Hepatocyte (in vitro differentiated cells): ENCODE measurements at places on chromosomes 4 and X.

GRCh38 chr4:89137695-89138094 lies 26.4 kb downstream of the TIGD2 start:
- DNase-seq: no peak

GRCh38 chr4:80096175-80096850 lies 23.3 kb upstream of the ANTXR2 start:
- DNase-seq: no peak

GRCh38 chrX:50626432-50626831 lies 155.8 kb upstream of the DGKK start:
- no peak for DNase-seq

GRCh38 chrX:142040906-142041305 lies 137.2 kb downstream of the MAGEC1 start:
- DNase-seq: no peak

DNA sequence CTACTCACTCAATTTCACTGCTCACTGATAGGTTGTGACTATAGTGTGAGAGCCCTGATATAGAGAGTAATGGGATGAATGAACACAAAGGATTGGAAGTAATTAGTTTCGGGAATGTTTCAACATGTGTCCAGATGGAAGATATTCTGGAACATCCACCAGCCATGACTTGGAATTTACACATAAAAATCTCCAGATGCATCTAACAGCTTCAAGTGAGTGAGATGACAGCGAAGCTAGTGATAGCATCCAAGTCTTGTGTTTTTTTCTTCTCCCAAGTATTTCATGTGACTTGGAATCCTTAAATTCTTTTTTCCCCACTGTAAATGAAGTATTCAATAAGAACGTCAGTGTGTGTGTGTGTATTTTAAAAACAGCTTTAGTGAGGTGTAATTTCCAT lies 82.1 kb downstream of the CLDN34 start:
- DNase-seq: no peak

- DNase-seq: no peak
Observed at GRCh38 chr4:137960371-137961050, 281.6 kb downstream of the SLC7A11 start.

DNA sequence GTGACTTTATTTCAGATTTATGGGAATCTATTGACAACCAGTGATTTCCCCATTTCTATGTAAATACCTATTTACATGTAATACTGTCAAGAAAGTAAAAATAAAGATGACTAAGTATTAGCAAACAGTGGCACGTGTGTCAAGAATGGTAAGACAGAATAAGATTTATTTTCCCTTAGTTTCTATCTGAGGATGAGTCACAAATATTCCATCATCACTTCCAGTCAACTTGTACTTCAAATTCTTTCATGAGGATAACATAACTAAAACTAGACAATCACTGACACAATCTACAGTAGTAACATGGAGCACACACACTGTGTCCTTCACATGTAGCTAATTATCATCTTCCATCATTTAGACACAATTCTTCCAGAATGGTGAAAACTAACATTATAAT lies 625.3 kb upstream of the PCDH7 start:
- no peak for DNase-seq

DNA sequence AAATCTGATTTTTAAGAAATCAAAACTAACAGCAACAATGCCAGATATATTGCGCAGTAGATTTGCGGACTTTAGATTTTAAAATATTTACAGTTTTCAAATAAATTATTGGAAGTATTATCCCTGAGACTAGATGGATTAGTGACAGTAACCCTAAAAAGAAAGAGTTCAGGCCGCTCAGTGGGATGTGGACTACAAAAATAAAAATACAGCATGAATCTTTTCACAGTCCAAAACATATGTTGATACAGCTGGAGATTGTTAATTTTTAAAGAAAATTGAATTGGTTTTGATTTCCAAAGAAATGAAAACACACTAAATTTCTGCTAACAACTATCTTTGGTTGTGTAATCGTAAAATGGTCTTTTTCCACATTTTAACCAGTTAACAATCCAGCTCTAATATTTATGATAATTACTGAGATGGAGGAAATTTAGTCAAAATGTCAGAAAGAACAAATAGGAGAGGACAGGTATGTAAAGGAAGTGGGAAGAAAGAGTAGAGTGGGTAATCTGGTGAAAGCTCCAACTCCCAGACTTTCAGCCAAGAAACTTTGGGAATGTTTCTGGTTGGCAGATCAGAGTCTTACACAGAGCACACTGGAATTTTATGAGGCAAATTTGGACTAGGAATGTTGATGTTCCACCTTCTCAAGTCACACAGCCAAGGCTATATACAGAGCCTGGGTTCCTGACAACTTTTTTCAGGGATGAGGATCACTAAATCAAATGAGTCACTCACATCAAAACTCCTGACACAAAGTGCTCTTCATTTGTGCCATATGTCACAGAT lies 15.1 kb downstream of the C4orf36 start:
- DNase-seq: no peak

GRCh38 chr4:109302361-109303139 lies at the start of gene COL25A1:
Gene COL25A1 (minus strand): TSS chr4:109302658.
- DNase-seq: peak; percentile 75

GRCh38 chr4:119000400-119000799 lies 111.7 kb downstream of the SYNPO2 start:
- DNase-seq: no peak

DNA sequence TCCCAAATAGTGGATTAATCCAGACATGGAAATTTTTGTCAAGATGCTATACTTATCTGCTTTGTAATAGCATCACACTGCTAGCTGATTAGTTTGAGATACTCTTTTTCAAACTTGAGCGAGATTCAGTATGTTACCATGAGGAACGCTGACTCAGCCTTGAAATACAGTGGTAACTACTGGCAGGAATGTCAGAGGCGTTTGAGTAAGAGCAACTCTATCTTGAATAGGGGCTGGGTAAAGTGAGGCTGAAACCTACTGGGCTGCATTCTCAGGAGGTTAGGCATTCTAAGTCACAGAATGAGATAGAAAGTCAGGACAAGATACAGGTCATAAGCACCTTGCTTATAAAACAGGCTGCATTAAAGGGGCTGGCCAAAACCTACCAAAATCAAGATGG lies 2519.6 kb downstream of the ARAP2 start:
- no peak for DNase-seq

DNA sequence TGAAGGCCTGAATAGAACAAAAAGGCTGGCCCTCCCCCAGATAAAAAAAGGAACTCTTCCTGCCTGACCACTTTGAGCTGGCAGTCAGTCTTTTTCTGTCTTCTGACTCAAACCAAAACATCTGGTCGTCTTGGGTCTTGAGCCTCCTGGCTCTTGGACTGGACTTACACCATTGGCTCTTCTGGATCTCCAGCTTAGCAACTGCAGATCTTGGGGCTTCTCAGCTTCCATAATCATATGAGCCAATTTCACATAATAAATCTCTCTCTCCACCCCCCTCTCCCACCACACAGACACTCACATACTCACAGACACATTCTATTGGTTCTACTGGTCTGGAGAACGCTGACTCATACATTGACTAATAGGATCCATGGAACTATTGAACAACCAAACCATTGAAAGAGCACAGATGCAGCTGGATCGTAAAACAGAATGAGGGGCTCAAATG lies 15.6 kb upstream of the CWH43 start:
- DNase-seq: no peak

- DNase-seq: no peak
Observed at GRCh38 chrX:37594755-37595382, 23.4 kb downstream of the LANCL3 start.

- DNase-seq: peak; percentile 38
Observed at GRCh38 chrX:65668377-65669310, 1.2 kb downstream of the MSN start.

DNA sequence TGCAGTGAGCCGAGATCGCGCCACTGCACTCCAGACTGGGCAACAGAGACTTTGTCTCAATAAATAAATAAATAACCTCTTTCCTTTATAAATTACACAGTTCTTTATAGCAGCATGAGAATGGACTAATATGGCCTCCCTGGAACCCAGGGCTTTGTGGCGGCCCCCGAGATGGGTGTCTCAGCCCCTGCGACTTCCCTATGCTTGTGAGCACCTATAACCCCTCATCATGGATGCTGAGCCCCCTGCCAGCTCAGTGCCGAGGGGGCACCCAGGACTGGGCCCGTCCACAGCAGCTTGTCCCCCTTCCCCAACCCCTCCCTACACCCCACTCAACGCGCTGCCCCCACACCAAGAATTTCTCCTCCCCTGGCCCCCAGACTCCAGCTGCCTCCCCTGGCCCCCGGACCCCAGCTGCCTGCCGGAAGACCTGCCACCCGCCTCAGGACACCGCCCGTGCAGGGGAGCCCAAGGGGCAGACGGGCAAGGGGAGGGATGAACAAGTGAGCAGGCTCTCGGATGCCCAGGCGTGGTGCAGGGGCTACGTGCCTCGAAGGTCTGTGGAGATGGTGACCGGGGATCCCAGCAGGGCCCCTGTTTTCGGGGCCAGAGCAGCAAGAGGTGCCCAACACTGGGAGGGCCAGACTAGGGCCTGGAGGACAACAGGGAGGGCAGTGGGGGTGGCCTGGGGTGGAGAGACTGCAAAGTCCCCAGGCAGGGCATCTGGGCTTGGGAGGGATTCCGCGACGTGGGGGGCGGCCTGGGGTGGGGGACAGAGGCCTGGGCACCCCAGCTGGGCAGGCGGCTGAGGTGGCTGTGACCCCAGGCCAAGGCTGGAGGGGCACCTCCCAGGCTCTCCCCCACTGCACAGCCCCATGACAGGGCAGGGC lies 74.0 kb downstream of the FAM53A start:
- DNase-seq: no peak

DNA sequence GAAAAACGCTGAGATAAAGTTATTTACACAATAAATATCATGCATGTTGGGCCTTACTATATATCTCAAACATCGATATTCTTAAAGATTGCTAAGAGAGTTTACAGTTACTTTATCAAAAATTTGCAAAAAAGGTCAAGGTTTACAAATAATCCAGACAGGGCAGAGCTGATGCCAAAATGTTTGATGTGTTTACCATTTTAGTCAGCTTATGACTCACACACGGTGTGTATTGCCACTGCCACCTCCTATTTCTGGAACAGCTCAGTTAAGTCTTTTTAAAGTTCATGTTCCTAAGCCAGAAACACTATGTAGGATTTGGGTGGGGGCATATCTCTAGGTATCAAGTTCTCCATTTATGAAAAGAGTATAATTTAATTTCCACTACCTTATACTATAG lies 580.6 kb downstream of the INPP4B start:
- no peak for DNase-seq

GRCh38 chr4:163175971-163176958 lies 9.6 kb upstream of the NAF1 start:
- no peak for DNase-seq

DNA sequence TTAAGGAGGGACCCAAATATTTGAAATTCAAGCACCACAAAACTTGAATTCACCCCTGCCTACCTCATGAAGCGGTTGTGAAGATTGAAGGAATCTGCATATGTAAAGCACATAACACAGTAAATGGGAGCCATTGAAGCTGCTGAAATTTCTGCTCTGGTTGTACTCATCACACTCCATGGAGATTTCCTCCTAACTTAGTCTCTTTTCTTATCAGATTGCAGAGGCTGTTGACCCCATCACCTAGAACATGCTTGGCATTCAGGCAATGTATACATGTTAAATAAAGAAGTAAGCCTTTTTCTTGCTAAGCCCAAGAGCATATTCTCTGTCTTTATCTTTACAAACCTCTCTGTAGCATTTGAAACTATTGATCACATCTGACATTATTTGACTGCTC lies 104.9 kb upstream of the TNIP3 start:
- no peak for DNase-seq

- DNase-seq: peak; percentile 99
Observed at GRCh38 chr4:67700738-67701516, at the start of gene UBA6. Gene UBA6 (minus strand): TSS chr4:67701155. CDS start chr4:67701119, 36 bp downstream.

DNA sequence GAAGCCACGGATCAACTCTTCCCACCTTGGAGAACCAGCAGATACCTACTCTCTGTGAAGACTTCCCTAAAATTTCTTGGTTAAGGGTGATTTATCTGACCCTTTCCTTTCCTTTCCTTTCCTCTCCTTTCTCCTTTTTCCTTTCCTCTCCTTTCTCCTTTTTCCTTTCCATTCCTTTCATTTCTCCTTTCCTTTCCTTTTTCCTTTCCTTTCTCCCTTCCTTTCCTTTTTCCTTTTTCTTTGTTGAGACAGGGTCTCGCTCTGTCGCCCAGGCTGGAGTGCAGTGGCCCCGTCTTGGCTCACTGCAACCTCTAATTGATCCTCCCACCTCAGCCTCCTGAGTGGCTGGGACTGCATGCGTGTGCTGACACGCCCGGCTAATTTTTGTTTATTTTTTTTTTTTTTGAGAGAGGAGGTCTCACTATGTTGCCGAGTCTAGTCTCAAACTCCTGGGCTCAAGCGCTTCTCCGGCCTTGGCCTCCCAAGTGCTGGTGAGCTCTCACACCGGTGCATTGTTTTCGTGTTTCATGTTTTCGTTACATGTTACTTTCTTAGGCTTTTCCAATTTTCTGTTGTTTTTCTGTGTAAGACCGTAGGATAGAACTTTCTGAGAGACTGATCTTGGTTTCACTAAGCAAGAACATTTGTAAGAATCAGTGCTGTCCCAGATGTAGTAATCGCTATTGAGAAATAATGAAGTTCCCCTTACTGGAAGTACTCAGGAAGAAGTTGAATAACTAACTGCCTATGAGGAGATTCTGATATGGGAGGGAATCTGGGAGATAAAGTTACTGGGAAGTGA lies 2.0 kb downstream of the TMEM165 start:
- peak; percentile 28 for DNase-seq

DNA sequence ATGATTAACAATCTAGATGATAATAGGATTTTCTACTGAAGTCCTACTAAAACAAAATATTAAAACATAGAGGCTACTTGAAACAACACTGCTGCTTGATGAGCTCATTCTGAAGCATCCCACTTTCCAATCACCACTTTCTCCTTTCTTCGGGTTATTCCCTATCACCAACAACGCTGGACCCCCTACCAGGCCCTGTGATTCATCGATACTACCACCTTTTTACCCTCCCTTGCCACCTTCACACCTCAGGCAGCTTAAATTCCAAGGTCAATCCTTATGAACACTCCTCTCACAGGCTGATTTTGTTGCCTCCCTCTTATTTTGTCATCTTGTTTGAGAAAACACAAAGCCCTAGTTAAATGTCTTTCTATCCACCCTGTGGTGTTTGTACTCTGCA lies 102.6 kb downstream of the IQCM start:
- DNase-seq: no peak

DNA sequence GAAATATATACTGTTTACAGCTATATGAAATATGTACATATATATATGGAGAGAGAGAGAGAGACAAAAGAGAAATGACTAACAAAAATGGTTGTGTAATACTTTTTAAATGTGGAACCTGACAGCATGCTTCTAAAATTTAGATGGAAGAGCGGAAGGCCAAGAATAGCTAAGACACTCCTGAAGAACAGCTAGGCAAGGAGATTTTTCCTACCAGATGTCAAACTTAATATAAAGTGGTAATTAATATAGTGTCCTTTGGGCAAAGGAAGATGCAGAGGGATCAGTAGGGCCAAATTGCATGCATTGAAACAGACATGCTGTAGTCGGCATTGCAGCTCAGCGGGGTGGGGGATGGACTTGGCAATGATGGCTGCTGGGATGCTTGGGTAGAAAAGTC lies 45.2 kb downstream of the ADD1 start:
- DNase-seq: no peak
